ENCODE measurements at places on chromosomes 5 and 9.

- H3K36me3 ChIP-seq = no peaks in the 10 kb centered on the region
- H3K4me3 ChIP-seq = no peak overlapping the region
- H3K4me1 ChIP-seq = no peaks in the 10 kb centered on the region
- DNase-seq = no peak
- no peaks in the 10 kb centered on the region for H3K27me3 ChIP-seq
- H3K27ac ChIP-seq = no peak overlapping the region
These were observed 188.9 kb downstream of the SPOCK1 start for GRCh38 chr5:137310051-137310730.

DNA sequence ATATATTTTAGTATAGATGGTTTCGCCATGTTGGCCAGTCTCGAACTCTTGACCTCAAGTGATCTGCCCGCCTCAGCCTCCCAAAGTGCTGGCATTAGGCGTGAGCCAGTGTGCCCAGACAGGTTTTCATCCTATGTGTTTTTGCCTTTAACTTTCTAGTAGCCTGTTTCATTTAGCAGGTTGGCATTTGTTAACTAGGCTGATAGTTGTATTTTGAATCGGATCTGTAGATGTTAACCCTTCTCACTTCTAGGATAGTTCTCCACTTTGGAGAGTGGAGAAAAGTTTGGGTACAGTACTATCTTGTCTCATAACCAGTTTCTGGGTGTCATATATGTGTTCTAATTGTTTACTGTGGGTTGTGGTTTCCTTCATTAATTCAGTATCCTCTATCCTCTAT, 7.3 kb upstream of the FGF18 start:
- H3K27ac ChIP-seq = no peak overlapping the region
- no peaks in the 10 kb centered on the region for H3K4me1 ChIP-seq
- DNase-seq = no peak
- no peaks in the 10 kb centered on the region for H3K27me3 ChIP-seq

GRCh38 chr9:130940693-130941576, 1.9 kb upstream of the FIBCD1 start:
- no peaks in the 10 kb centered on the region for H3K36me3 ChIP-seq
- peak; percentile 28 for DNase-seq
- peaks cover 30% of the 10 kb centered on the region for H3K27me3 ChIP-seq
- peaks cover 19% of the 10 kb centered on the region for H3K4me1 ChIP-seq

DNA sequence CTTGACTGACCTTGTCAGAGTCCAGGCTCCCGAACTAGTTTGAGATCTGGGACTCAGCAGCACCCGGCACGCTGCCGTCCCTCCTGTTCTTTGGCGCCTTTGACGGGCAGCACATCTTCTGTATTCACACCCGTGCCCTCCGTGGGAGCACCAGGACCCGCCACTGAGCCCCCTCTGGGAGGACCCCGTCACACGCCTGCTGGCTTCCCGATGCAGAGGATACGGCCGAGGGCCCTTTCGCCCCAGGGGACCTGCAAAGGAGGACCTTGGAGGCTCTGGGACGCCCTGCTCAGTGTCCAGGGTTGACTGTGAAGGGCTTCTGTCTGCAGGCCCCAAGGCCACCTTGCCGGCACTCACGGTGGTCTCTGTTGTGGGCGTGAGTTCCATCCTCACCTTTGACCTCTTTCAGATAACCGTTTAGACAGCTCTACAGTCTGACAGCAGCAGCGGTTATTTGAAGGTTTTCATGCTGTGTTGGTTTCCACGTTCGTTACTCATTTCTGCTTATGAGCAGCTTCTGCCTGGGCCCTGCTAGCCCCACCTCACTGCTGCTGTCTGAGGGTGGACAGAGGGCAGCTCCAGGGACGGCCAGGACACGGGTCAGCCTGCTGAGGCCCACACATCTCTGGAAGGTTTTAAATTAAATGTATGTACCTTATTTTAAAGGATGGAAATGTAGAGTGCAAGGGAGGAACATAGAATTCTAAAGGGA, 12.6 kb upstream of the EXOC3 start:
- H3K4me3 ChIP-seq = no peak overlapping the region
- H3K27ac ChIP-seq = no peak overlapping the region
- no peak for DNase-seq
- H3K4me1 ChIP-seq = no peaks in the 10 kb centered on the region

GRCh38 chr5:67414712-67415111, 218.1 kb upstream of the CD180 start:
- H3K27ac ChIP-seq = no peak overlapping the region
- no peaks in the 10 kb centered on the region for H3K36me3 ChIP-seq
- no peak overlapping the region for H3K4me3 ChIP-seq
- no peaks in the 10 kb centered on the region for H3K27me3 ChIP-seq
- DNase-seq = no peak

GRCh38 chr5:17838469-17838868, 204.2 kb downstream of the TAF11L14 start:
- H3K4me3 ChIP-seq = no peak overlapping the region
- no peak overlapping the region for H3K27ac ChIP-seq
- no peak for DNase-seq
- no peaks in the 10 kb centered on the region for H3K27me3 ChIP-seq
- H3K36me3 ChIP-seq = no peaks in the 10 kb centered on the region
- H3K4me1 ChIP-seq = no peaks in the 10 kb centered on the region

GRCh38 chr5:158995694-158996173, 104.0 kb downstream of the EBF1 start:
- H3K4me3 ChIP-seq = no peak overlapping the region
- no peaks in the 10 kb centered on the region for H3K4me1 ChIP-seq
- no peaks in the 10 kb centered on the region for H3K27me3 ChIP-seq
- no peak overlapping the region for H3K27ac ChIP-seq
- no peak for DNase-seq

DNA sequence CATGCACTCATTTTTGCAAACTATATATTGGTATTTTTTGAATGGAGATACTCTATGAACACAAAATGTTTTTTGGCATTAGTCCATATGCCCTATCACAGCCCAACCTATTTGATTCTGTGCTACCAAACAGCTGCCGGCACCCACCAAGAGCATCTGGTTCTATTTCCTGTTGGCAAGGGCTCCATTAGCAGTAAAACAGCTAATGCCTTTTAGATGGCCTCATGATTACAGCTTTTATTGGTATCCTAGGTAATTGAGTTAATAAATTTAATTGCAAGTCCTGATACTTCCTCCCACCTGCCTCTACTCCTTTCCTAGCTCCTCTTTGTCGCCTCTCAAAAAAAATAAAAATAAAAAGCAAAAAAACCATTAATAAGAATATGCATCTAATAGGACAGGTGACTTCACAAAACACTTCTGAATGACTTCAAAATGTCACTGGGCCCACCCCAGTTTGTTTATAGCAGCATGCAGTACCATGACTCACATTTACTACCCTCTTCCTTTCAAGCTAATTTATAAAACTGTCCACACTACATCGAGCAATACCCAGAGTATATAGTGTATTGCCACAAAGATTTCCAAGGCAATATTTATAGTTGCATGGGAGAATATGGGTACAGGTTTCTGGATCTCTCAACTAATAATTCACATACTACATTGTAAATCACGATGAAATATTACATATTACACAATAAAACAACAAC, 620.4 kb downstream of the SLCO4C1 start:
- no peak for DNase-seq
- no peaks in the 10 kb centered on the region for H3K27me3 ChIP-seq
- H3K4me1 ChIP-seq = no peaks in the 10 kb centered on the region
- no peaks in the 10 kb centered on the region for H3K36me3 ChIP-seq
- H3K27ac ChIP-seq = no peak overlapping the region
- H3K4me3 ChIP-seq = no peak overlapping the region

DNA sequence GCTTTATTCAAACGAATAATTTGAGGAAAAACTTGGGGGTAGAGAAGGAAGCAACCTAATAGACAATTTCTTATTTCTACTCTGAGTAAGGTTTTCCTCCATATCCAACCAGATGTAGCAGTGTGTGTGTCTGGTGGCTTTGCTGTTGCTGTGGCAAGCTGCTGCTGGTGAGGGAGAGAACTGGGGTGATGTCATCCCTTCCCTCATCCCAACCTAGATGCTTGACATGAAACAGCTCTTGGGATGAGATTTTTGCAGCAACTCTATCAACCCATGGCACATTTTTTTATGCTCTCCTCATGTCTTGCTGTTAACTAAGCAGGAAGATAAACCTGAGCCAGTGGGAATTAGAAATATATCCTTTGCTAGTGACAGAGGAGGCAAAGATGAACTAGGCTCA, 135.8 kb downstream of the PCSK1 start:
- no peak overlapping the region for H3K27ac ChIP-seq
- H3K4me1 ChIP-seq = no peaks in the 10 kb centered on the region
- no peak for DNase-seq

DNA sequence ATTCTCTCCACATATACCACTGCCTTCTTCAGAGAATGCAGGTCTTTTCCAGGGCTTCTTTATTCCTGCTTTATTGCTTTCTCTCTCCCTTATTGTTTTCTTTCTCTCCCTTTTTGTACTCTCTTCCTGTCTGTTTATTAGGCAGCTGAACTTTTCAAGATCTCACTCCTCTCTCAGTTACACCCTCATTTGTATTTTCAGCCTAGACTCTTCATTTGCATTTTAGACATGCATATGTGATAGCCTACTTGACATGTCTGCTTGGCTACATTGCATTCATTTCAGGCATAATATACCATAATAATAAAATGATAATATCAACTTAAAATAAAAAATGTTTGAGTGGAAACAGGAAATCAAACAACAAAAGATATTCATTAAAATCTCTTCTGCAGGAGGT, 377.9 kb upstream of the TNC start:
- H3K27ac ChIP-seq = no peak overlapping the region
- H3K4me1 ChIP-seq = no peaks in the 10 kb centered on the region
- no peak overlapping the region for H3K4me3 ChIP-seq

DNA sequence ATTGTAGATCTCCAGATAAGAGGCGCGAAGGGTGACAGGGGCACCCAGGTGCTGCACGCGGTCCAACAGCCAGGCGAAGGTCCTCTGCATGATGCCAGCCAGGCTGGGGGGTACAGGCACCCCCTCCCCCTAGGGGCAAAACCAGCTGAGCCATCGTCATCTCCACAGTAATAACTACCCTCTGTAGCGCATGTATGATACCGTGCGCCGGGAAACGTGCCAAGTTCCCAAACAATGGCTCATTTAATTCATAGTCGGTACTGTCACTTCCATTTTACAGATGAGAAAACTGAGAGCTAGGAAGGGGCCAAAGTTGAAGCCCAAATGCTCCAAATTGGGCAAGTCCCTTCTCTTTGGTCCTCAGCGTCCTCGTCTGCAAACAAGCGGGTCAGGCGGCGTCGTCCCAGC, 1.5 kb downstream of the KIF12 start:
- H3K4me1 ChIP-seq = no peaks in the 10 kb centered on the region
- no peak overlapping the region for H3K4me3 ChIP-seq
- no peak overlapping the region for H3K27ac ChIP-seq
- H3K36me3 ChIP-seq = no peaks in the 10 kb centered on the region

DNA sequence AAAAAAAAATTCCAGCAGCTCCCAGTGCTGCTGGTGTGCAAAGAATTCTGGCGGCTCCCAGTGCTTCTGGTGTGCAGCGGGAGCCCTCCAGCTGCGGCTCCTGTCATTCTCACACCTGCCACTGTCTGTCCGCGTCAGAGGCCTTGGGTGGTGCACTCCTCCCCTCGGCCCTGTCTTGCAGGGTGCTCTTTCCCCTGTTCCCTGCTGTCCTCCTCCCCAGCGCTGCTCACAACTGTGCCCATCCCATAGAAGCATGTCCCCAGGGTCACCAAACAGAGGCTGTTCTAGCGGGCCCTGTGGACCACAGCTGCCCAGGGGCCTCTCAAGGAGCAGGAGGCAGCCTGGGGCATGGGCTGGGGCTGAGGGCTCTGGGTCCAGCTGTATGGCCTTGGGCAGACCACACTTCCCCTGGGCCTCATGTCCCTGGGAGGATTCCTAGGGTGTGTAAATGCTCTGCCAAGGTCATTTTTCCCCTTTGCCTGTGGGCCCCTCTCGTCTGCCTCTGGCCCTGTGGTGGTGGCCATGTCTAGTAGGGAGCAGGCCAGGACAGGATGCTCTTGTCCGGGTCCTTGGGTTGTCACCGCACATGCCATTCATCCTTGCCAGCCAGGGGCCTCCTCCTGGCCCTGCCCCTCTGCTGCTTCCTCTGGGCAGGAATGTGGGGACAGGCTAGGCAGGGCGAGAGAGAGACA, 68.2 kb downstream of the PHF2 start:
- peaks cover 38% of the 10 kb centered on the region for H3K36me3 ChIP-seq
- no peak overlapping the region for H3K4me3 ChIP-seq
- H3K27me3 ChIP-seq = no peaks in the 10 kb centered on the region
- no peak overlapping the region for H3K27ac ChIP-seq

DNA sequence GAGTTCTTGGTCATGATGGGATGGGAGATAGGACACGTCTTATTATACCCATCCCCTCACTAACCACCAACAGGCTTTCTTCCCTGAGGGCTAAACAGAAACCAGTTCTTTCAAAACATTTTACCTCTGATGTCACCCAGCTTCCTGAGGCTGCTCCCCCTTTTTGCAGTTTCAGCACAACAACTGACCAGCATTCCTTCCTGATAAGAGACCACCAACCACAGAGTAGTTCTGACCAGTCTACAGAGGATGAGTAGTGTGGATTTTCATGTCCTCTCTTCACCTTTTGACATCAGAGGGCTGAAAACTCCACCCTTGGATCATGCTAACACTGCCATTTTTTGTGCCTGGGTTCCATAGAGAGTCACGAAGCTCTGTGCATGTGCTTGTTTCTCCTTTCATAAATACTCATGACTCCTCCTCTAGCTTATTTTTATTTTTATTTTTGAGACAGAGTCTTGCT, 82.6 kb downstream of the OSTF1 start:
- H3K4me3 ChIP-seq = no peak overlapping the region
- DNase-seq = no peak
- peaks cover 11% of the 10 kb centered on the region for H3K36me3 ChIP-seq
- no peaks in the 10 kb centered on the region for H3K27me3 ChIP-seq

DNA sequence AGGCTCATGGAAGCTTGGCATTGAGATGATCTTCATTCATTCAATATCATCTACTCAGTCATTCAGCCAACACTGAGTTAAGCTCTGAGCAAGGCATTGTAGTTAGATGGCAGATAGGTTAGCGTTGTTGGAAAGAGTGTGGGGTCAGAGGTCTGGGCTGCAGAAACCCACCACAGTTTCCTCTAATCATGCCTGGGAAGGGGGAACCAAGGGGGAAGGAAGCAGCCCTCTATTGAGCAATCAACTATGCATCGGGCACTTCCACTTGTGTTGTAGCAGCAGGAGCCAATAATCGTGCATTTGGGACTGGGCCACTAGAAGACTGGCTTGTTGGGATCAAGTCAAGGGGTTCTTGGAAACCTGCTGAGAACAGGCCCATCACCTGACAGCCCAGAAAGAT, 139.1 kb downstream of the PIP5K1B start:
- no peaks in the 10 kb centered on the region for H3K36me3 ChIP-seq
- no peaks in the 10 kb centered on the region for H3K27me3 ChIP-seq
- no peak overlapping the region for H3K4me3 ChIP-seq
- no peak overlapping the region for H3K27ac ChIP-seq

DNA sequence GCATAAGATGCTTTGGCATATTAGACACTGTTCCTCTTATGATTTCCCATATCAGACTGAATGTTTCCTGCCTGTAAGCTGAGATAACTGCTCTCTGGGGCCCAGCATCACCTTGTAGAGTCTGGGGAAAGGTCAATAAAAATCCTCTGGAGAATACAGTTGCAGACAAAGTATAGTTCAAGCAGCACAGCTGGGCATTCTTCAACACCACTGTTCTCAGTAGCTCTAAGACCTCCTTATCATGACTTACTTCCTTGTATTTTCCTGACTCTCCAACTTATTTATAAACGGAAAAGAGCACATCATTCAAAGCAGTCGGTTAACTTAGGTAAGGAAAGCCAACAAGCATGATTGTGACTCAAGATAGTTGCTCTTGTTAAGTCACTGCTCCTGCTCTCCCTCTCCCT, 208.7 kb upstream of the RASEF start:
- H3K27ac ChIP-seq = no peak overlapping the region
- no peak overlapping the region for H3K4me3 ChIP-seq
- H3K36me3 ChIP-seq = no peaks in the 10 kb centered on the region

- H3K27me3 ChIP-seq = no peaks in the 10 kb centered on the region
- no peak overlapping the region for H3K4me3 ChIP-seq
- no peak for DNase-seq
- H3K4me1 ChIP-seq = no peaks in the 10 kb centered on the region
These were observed 429.9 kb downstream of the NR2F1-AS1 start for GRCh38 chr5:93151121-93151520.
